Vagina (tissue), 2 donors: ENCODE measurements at places on chromosomes 6 and 20. TPM values are rescaled to one million over a fixed set of nuclear protein-coding genes. Genes with fewer than 3 reads are reported as not detected.
A peak's percentile ranks its signal among the peaks of the same experiment; 100 is the strongest.

DNA sequence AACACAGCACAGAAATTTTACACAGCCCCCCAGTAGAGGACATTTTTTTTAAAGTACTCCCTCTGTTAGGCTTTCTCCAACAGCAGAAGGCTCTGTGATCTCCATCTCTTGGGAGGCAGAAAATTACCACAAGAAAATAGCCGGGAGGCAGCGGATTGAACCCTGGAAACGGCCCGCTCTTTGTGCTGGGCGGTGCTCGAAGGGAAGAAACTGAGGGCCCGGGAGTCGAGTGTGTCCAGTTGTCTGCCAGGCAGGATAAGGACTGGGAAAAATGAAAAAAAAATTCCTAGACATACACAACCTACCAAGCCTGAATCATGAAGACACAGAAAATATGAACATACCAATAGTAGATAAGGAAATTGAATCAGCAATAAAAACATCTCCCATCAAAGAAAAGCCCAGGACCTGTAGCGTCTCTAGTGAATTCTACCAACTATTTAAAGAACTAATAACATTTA, 31.5 kb downstream of the POM121L2 start:
- no peak for DNase-seq

DNA sequence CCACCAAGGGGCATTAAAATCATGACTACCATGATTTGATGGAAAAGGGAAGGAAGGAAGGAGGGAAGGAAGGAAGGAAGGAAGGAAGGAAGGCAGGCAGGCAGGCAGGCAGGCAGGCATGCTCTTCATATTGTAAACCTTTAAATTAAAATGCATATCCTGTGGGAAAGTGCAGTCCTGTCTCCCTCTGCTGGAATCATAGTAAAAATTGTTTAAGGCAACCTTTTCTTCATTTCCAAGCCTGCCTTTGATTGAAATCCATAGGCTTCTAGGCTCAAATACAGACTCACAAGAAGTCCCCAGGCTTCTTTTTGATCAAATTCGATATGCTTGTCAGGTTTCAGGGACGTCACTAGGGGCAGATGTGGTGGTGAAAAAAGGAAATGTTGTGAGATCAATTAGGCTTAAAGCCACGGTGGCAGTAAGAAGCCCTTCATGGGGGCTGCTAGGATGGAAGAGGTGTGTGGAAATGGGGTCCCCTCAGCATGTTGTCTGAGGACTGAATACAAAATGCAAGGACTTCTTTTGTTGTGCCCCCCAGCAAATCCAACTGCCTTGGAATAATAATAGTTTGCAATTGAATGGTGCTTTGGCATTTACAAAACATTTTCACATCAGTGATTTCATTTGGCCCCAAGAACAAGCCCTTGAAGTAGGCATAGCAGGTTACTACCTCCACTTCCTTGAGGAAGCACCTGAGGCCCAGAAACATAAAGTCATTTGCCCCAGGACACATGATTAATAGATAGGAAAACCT, 25.6 kb upstream of the GABRR1 start:
- DNase-seq, result no peak

DNA sequence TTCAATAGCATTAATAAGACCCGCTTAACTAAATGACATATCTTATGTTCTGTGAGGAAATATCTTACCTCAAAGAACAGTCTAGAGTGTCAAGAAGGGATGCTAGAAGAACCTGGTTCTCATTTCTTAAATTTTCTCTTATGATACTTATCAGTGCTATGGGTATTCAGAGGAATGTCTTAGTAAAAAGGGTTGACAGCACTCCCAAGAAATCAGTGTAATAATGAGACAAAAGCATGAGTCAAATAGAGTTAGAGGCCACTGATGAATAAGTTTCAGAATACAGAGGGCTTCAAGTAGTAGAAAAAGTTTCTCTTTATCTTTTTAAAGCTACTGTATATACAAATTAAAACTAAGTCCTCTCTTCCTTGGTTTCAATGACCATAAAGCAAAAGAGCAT, 242.8 kb downstream of the GJA1 start:
- DNase-seq, result no peak

GRCh38 chr6:109034526-109034925, 60.1 kb downstream of the SESN1 start:
- DNase-seq, result no peak

DNA sequence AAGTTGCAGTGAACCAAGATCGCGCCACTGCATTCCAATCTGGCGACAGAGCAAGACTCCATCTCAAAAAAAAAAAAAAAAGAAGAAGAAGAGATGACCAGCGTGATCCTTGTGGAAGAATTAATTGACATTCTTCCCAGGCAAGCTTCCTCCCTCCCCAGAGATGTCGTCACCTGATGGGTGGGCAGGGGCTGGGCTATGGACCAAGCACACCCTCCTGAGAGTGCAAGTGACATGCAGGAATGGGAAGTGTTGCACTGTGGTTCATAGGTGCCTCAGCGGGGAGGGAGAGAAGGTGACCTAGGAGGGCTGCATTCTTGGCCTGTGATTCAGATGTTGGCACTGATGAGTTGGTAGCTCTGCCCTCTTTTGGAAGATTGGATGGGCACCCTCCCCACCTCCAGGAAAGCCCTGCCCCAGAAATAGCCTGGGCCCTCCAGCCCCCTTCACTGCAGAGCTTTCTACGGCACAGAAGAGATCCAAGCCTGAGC, 37.8 kb downstream of the TAF8 start:
- no peak for DNase-seq

- DNase-seq, result no peak
These were observed 159.3 kb upstream of the MARCKS start for GRCh38 chr6:113697632-113698410.

DNA sequence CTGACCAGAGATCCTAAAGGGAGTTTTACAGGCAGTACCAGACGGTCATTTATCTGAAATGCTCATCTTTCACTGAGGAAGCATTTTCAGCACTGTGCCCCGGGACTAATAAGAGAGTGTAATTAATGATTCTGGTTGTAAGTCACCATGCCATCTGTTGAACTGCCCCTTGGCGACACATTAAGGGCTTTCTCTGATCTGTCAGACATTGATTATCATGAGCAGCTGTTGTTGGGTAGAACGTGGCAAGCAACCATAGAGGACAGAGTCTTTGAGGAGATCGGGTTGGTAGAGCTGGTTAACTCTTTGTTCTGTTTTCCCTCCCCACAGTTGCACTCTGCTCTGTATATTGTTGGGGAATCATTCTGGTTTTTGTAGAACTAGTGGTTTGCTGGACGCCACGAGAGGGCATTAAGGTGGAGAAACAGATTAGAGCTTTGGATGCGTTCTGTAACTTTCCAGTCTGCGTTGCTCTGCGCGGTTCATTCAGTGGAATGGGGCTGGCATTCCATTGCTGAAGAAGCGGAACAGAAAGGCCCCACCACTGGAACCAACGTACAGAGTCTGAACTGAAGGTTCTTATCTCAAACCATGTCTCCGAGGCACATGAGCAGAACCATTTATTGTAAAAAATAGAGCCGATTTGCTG, 34.3 kb downstream of the RPRD1B start:
- no peak for DNase-seq

DNA sequence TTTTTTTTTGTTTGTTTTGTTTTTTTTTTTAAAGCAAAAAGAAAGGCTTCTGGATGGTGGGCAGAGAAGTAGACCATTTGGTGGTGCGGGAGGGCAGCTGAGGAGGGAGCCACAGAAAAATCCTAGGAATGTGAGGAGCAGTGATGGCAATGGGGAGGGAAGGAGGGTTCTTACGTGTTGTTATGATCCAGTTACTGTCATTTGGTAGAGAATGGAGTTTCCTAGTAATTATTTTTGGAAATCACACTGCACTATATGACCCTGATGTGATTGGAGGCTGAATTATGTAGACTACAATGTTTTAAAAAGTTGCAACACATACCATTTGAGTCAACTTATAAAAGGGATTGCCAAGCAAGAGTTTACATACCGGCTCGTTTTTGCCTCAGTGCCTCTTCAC, 22.1 kb downstream of the ADGRF5 start:
- no peak for DNase-seq

GRCh38 chr6:81694207-81694606, 58.3 kb downstream of the TENT5A start:
- no peak for DNase-seq

DNA sequence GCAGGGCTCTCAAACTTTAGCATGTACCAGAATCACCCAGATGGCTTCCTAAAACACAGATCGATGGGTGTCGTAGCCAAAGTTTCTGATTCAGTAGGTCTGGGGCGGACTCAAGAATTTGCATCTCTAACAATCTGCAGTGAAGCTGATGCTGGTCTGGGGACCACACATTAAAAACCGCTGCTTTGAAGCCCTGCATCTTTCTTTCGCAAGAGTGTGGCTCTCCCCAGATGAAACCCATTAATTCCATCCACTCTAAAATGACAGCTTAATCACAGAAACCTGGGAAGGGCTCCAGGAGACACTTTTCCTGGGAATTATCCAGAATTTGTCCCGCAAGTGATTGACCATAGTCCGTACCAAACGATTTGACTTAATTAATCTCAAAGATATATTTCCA, 319.8 kb upstream of the PLCB4 start:
- no peak for DNase-seq

- no peak for DNase-seq
These were observed 712.9 kb upstream of the MAP3K7 start for GRCh38 chr6:91299544-91300491.

DNA sequence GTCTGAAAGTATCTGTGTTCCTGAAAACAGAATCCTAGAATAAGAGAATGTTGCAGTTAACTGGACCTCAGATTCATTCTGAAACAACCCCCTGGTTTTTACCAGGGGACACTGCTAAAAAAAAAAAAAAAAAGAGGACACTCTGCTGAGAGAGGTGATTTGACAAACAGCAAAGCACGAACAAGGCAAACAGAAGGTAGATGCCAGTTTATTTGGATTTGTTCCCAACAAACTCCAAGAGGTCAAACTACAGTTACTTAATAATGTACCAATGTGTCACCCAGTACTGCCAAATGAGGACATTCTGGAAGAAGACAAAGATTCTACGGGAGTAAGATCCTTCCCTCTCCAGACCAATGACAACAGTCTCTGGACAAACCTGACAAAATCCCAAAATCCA, 40.6 kb upstream of the SLC22A16 start:
- DNase-seq, result no peak

GRCh38 chr6:94636780-94637385, 940.5 kb upstream of the MANEA start:
- no peak for DNase-seq

- no peak for DNase-seq
These were observed 44.8 kb downstream of the STK4 start for GRCh38 chr20:45011108-45011526.

- DNase-seq, result no peak
These were observed 262.8 kb downstream of the FARS2 start for GRCh38 chr6:5524110-5524509.

GRCh38 chr6:144362042-144363018, 77.2 kb downstream of the UTRN start:
- DNase-seq, result no peak

DNA sequence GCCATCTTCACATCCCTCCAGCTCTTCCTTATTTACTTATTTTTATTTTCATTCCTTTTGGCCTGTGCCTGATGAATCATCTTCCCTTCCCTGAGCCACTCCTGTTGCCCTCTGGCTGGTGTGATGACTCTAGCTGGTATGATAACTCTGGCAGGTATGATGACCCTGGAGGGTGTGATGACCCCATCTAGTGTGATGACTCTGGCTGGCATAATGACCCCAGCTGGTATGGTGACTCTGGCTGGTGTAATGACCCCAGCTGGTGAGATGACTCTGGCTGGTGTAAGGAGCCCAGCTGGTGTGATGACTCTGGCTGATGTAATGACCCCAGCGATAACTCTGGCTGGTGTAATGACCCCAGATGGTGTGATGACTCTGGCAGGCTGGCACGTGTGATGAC, 426.8 kb downstream of the QKI start:
- DNase-seq, result no peak

DNA sequence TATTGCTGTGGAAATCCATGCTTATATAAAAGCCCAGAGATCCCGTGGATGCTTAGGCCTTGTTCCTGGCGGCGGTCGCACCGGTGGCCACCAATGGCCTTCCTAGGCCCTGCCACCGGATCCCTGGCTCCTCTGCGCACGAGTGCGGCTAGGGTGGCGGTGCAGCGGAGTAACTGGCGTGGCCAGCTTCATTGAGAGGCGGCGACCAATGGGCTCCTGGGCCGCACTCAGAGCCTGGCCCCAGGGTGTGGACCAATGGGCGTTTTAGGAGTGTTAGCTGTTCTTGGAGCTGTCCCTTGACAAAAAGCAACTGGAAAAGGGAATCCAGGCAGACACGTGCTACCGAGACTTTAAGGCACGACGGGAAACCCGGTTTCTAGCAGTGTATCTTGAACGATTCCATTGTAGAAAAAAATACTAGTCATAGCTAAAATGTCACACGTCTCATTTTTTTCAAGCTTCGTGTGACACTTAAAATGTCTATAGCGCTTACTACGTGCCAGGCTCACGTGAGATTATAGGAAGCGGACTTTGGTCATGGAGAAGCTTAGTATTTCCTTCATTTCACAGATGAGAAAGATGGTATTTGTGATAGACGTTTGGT, 1.7 kb downstream of the AMD1 start:
- DNase-seq, result no peak

DNA sequence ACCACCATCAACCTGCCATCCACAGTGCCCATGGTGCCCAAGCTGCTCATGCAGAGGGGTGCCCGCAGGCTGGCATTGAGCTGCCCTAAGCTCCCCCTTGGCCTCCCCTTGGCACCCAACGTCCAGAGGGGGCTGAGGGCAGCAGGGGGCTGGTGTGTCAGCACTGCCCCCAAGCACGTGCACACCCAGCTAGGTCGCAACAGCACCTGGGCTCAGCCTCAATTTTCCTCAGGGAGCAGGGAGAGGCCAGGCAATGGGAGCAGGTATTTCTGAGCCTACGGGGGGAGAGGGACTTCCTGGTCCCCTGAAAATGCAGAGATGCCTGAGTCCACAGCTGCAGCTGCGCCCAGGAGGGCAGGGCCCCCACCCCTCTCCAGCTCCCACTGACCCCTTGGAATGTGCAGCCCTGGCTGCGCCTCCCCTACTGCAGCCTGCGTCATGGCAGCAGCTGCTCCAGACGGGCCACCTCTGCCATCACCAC, 204.2 kb downstream of the ANKRD60 start:
- peak; percentile 81 for DNase-seq

DNA sequence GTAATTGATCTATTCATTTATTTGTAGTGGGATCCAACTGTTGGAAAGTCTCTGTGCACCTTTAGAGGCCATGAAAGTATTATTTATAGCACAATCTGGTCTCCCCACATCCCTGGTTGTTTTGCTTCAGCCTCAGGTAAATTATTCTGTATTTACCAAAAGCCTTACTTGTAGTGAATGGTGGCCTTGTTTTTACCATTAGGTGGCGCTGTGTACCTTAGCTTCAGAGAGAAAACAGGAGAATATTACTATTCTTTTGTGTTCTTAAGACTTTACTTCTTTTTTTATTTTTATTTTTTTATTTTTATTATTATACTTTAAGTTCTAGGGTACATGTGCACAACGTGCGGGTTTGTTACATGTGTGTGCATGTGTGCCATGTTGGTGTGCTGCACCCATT, 23.7 kb downstream of the PEX7 start:
- no peak for DNase-seq

- no peak for DNase-seq
These were observed 11.0 kb downstream of the C6orf118 start for GRCh38 chr6:165298402-165298801.

Gene SAMD3
- 7.6 TPM for total RNA-seq

Gene SYNDIG1
- total RNA-seq, result 3.2 TPM

Gene LIN28B
- not detected for total RNA-seq

Gene MAS1
- 0.49 TPM for total RNA-seq

Gene OVOL2
- total RNA-seq, result 9.3 TPM

Gene MTFR2
- total RNA-seq, result 1.2 TPM

Gene TMEM200A
- total RNA-seq, result 3.9 TPM

Gene MEP1A
- not detected for total RNA-seq
